ENCODE measurements at places on chromosomes 2 and 18.

GRCh38 chr2:43438858-43439655 lies 156.8 kb downstream of the THADA start:
- no peak for DNase-seq

- DNase-seq, result no peak
These were observed 53.6 kb downstream of the STRN start for GRCh38 chr2:36912695-36913094.

- DNase-seq, result no peak
These were observed 244.1 kb downstream of the MREG start for GRCh38 chr2:215769246-215769645.

DNA sequence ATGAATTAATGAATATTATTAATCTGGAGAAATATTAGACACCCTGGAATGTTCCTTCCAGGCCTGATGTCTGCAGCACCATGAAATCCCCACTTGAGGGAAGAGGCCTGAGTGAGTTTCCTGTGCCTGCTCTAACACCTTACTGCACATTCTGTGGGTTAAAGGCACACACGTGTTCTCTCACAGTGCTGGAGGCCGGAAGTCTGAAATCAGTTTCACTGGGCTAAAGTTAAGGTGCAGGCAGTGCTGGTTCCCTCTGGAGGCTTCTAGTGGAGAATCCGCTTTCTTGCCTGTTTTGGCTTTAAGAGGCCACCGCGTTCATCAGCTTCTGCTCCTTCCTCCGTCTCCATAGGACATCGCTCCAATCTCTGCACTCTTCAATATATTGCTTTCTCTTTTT lies 48.7 kb downstream of the ACKR3 start:
- no peak for DNase-seq

DNA sequence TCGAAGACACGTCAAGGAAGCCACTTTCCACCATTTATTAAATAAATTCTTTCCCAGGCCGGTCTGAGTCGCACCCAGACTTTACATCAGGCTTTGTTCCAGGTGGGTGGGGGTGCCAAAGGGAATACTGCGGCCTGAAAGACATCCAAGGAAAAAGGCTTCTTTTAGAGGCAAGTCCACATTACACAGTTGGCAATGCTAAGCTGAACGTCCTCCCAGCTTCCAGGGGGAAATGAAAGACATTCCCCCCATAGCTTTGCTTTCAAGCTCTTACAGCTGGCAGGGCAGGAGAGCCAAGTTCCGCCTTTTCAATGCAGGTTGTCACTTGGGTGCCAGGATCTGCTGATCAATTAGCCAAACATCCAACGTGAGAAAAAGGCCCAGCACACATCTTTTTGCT lies 36.5 kb upstream of the PTPN4 start:
- DNase-seq, result no peak

GRCh38 chr2:148039783-148040182 lies 18.9 kb downstream of the MBD5 start:
- DNase-seq, result no peak

DNA sequence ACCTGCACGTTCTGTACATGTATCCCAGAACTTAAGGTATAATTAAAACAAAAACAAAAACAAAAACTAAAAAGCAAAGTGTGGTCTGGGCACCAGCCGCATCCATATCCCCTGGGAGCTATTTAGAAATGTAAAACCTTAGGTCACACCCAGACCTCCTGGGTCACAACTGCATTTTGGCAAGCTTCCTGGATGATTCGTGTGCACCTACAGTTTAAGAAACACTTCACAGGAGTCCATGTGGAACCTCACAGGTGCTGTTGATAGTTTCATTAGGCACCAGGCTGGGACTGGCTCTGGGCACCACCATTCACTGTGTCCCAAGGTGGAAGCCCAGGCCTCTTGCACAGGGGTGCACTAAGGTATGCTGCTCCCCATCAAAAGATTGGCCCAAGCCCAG lies 103.6 kb upstream of the BOD1L2 start:
- DNase-seq, result no peak

- no peak for DNase-seq
These were observed 15.3 kb downstream of the LGALSL start for GRCh38 chr2:64469261-64469660.

DNA sequence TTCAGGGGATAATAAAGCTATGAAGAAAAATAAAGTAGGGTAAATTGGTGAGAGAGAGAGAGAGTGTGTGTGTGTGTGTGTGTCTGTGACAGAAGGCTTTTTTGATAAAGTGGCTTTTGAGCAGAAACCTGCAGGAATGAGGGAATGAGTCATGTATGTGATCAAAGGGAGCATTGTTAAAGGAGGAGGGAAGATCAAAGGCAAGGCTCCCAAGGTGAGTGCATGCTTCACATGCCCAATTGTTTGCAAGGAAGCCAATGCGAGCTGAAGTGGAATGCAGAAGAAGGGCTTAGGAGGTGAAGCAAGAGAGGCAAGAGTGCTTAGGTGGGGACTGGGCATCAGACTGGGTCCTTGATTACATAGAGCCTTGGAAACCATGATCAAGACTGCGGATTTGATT lies 96.8 kb downstream of the DNAH6 start:
- DNase-seq, result no peak

DNA sequence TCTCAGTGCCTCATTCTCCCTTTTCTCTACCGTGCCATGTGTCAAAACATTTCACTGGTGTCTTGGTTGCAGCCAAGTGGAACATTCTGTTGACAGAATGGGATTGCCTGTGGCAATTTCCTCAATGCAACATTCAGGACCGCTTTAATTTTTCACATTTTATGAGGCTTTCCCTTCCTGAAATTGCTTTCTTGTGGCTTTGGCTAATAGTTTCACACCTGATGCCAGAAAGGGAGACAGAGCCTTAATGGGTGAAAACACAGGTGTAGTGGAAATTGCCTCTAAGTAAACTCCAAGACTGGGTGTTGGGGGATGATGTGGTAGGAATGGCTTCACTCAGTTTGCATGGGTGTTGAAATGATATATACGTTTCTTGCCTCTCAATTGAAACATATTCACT lies 278.3 kb downstream of the TSN start:
- no peak for DNase-seq

- DNase-seq, result no peak
These were observed 56.2 kb downstream of the ETAA1 start for GRCh38 chr2:67453310-67453709.

DNA sequence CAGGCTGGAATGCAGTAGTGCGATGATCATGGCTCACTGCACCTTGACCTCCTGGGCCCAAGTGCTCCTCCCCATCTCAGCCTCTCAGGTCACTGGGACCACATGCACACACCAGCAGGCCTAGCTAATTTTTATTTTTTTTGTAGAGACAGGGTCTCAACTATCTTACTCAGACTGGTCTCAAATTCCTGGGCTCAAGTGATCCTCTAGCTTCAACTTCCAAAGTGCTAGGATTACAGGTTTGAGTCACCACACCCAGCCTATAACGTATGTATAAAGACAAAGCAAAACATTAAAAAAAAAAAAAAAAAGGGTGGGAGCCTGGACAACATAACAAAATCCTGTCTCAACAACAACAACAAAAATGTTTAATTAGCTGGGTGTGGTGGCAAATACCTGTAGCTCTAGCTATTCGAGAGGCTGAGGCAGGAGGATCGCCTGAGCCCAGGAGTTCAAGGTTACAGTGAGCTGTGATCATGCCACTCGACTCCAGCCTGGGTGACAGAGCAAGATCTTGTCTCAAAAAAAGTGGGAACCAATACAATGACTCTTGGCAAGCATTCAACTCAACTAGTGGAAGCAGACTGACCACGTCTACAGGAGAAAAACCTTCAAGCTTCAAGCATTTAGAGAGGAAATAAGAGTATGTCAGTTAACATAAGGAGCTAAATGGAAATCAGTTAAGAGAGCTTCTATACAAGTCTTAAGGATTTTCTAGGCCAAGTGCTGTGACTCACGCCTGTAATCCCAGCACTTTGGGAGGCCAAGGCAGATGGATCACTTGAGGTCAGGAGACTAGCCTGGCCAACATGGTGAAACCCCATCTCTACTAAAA lies 2.6 kb downstream of the GTF3C2 start:
- no peak for DNase-seq

GRCh38 chr2:239049421-239050251 lies 201.8 kb downstream of the TWIST2 start:
- no peak for DNase-seq

DNA sequence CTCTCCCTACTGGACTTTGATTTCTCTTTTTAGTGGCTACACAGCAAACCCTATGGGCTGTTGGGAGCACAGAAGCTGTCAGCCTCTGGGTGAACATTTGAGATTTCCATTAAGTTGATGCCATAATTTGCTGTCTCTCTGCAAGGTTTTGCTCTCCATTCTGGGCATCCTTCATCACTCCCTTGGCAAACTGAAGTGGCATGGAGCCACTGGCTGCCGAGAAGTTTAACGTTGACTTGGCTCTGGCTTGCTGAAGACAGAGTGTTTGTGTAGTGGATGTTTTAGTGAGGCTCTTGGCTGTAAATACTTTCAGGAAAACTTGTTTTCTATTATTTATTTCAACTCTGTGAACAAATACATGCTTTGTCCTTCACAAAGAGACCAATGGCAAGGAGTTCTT lies 91.5 kb downstream of the ALK start:
- no peak for DNase-seq

DNA sequence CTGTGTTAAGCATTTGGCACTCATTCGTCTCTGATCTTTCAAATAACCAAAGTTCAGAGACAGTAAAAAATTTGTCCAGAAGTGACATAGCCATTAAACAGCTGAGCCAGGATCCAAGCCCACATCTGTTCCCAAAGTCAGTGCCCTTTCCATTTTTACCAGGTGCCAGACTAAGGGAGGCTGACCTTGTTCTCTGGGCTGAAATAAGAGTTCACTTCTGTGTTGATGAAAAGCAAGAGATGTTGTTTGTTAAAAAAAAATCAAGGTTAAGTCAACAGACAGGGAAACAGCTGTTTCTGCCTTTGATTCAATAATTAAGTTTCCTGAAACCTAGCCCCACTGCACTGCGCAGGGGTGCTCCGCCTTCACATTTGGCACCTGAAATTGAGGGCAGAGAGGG lies 117.1 kb downstream of the PRKRA start:
- no peak for DNase-seq

- DNase-seq, result no peak
These were observed 451.4 kb upstream of the SLC14A2 start for GRCh38 chr18:45163871-45164270.

DNA sequence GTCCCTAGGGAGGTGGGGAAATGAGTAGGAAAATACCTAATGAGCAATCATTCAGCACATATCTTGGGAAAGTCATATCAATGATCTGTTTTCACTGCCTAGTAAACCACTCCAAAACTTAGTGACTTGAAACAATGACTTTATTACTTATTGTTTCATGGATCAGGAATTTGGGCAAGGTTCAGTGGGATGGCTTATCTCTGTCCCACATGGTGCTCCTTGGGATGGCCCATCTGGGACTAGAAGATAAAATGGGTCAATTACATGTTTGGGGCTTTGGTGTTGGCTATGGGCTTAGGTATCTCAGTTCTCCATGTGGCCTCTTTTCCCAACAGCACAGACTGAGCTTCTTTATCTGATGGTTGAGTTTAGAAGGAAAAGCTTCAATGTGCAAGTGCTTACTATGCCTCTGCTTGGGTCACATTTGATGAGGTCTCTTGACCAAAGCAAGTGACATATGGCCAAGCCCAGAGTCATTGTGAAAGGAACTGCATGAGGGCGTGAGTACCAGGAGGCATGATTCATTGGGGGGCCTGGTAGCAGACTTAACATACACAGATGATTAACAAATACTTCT lies 218.1 kb upstream of the TNP1 start:
- DNase-seq, result no peak

GRCh38 chr2:130154773-130155765 lies 10.2 kb upstream of the CCDC74B start:
- no peak for DNase-seq

DNA sequence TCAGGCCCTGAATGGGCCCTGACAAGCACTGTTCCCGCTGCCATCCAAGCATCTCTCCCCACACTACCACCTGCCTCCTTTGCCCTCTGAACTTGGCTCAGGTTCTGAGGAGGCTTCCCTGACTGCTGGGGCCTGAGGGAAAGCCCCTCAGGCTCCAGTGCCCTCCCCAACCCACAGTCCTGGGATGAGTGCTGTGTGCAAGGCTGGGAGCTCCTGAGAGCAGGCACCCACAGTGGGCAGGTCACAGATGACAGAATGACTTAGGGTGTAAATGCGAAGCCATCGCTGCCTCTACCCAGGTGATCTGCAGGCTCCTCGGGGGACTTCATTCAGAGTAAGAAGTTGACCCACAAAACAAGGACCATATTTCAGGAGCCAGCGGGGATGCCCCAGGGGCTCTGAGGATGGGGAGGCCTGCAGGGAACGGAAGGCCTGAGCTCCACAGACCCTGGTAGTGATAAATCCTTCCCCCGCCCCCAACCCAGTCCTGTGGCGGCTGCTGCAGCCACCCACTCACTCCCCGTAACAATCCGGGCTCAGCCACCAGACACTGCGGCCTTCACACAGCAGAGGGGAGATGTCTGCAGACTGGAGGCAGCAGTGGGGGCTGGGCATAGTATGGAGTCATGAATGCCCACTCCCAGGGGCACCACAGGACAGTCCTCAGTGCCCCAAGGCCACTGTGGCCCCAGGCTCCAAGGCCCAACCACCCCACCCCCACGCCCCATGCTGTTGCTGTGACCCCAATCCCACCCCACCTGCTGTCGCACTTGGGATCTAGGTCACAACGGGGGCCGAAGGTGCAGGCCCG lies 8.9 kb downstream of the BIN1 start:
- DNase-seq, result no peak

GRCh38 chr18:31776093-31776492 lies 15.4 kb upstream of the SLC25A52 start:
- DNase-seq, result no peak

- DNase-seq, result no peak
These were observed 84.5 kb upstream of the MAPRE2 start for GRCh38 chr18:34956663-34957062.

DNA sequence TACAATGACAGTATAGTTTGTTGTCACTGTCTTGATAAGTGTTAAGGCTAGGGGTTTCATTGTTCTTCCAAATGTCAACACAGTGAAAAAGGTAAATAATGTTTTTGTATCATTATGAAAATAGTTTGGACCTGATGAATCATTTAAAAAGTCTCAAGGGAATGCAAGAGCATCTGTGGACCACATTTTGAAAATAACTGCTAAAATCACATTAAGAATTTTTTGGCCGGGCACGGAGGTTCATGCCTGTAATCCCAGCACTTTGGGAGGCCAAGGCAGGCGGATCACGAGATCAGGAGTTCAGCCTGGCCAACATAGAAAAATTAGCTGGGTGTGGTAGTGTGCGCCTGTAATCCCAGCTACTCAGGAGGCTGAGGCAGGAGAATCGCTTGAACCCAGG lies 10.3 kb downstream of the SCN1A start:
- DNase-seq, result no peak

GRCh38 chr2:41943159-41943558 lies 104.7 kb upstream of the PKDCC start:
- DNase-seq, result no peak

All from stimulated activated CD4-positive, alpha-beta T cell treated with anti-CD3 and anti-CD28 coated beads, Interleukin-12 subunit alpha, Interleukin-12 subunit beta, amount 100 ng/mL, for 24 hours (primary cell).